ENCODE measurements at places on chromosomes 3 and 15.

DNA sequence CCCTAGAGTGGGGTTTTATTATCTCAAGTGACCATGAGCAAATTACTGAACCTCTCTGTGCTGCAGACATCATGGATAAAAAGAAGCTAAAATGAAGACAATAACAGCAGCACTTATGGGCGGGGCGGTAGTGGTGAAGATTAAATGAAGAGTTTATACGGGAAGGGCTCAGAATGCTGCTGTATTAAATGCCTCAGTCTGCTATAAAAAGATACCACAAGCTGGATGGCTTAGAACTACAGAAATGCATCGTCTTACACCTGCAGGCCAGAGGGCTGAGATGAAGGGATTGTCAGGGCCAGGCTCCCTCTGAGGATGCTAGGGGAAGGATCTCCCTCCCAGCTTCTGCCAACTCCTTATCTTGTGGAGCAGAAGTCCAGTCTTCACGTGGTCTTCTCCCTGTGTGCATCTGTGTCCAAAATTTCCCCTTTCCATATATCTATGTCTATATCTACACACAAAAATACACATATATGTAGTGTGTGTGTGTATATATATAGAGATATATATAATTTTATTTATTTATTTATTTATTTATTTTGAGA lies 2.9 kb downstream of the ALG1L2 start:
- no peak for DNase-seq

GRCh38 chr3:152256851-152257562 lies 11.7 kb upstream of the MBNL1 start:
- no peak for DNase-seq

DNA sequence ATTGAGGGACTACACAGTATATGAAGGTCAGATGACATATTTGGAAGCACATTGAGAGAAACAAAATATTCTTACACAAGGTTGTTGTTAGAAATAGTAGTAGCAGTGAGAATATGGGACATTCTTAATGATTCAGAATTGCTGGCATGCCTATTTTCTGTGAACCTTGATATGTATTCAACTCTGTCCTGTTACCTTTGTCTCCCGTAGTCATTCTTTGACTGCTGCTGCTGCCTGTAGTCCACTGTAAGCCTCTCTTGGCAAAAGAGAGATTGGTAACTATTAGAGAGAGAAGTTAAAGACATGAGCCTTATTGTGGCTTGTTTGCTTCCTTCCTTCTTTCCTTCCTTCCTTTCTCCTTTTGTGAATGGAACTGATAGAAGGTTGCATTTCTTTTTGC lies 64.5 kb downstream of the TCF12 start:
- no peak for DNase-seq

DNA sequence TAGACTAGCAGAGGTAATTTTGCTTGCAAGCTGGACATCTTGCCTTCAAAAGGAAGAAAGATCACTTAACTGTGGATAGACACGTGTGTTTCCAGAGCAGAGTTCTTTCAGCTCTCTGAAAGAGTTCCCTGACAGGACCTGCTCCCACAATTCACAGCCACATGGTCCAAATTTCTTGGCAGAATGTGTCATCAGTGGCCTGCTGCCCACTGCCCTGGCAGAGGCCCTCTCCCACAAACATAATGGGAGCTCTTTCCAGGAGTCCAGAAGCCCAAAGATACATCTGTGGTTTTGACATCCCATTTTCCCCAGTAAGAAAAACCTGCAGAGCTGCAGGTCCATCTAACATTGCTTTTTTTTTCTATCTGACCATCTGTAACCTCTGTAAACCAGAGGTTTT lies 48.3 kb downstream of the SERPINI1 start:
- DNase-seq, result no peak

GRCh38 chr3:39346785-39347585 lies 17.5 kb downstream of the CCR8 start:
- no peak for DNase-seq

GRCh38 chr15:26235864-26236263 lies 372.7 kb upstream of the ATP10A start:
- no peak for DNase-seq

GRCh38 chr15:63083044-63083443 lies 38.6 kb upstream of the LACTB start:
- DNase-seq, result no peak

DNA sequence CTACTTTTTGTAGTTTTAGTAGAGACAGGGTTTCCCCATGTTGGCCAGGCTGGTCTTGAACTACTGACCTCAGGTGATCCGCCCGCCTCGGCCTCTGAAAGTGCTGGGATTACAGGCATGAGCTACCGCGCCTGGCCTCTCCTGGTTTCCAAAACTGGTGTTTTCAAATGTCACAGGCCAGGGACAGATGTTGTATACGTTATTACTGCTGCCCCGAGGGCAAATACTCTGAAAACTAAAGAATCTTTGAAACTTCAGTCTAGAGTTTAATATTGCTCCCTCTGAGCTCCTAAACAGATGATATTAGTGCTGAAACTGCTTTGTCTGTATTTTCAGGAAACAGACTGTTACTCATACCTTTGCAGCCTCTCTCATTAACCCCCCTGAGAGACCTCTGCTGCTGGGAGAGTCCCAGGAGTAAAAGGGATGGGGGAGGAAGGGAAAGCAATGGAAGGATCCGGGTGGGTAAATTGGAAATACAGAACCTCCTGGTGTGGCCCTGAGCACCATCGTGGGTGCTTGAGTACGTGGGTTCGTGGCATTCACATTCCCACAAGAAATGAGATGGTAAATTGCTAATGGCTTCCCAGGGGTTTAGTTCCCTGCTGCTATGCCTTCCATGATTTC lies 96.3 kb upstream of the IGF1R start:
- DNase-seq, result no peak

DNA sequence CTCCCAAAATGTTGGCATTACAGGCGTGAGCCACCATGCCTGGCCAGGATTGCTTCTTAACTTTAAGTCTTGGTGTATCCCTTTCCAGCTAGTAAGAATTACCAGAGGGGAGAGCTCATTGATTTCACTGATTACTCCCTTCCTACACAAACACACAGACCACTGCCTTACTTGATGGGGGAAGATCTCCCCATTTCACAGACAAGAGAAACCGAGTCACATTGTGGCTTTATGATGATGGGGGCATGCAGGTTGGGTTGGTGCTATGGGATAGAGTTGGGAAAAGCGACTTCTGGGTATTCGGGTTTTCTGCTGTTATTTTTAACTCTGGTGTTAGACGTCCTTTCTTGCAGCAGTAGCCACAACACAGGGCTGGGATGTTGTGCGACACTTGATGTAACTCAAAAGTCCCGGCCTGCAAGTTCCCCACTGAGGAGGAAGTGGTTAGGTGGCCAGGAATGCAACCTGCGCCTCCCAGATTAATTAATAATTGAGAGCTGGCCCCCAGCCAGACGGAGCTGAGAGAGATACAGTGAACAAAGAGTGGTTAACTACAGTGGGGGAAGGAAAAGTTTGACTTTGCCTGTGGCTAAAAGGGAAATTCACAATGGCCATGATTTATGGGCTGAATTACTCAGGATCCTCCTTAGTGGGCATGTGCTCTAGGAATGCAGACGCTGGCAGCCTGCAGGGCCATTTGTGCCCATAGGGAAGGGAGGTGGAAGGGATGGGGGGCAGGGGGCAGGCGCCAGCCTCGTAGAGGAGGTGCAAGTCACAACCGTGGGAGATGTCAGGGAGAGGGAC lies 63.6 kb downstream of the SMAD6 start:
- no peak for DNase-seq

DNA sequence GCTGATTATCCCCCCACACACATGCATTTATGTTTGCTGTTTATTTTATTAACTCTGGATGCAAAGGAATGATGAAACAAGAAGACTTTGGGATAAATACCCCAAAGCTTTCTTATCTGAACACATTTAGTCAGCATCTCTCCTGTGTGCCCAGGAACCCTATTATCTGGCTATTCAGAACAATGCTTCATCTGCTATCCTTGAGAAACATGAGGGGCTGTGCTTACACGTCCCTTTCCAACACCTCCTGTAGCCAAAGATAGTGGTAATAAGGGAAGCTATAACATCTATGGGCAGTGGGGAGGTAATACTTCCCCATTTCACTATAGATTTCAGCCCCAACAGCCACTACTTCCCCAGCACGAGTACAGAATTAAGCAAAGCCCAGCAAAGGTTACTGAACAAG lies 94.7 kb downstream of the SSR3 start:
- no peak for DNase-seq

- DNase-seq, result no peak
These were observed 63.8 kb downstream of the CPN2 start for GRCh38 chr3:194287374-194287773.

DNA sequence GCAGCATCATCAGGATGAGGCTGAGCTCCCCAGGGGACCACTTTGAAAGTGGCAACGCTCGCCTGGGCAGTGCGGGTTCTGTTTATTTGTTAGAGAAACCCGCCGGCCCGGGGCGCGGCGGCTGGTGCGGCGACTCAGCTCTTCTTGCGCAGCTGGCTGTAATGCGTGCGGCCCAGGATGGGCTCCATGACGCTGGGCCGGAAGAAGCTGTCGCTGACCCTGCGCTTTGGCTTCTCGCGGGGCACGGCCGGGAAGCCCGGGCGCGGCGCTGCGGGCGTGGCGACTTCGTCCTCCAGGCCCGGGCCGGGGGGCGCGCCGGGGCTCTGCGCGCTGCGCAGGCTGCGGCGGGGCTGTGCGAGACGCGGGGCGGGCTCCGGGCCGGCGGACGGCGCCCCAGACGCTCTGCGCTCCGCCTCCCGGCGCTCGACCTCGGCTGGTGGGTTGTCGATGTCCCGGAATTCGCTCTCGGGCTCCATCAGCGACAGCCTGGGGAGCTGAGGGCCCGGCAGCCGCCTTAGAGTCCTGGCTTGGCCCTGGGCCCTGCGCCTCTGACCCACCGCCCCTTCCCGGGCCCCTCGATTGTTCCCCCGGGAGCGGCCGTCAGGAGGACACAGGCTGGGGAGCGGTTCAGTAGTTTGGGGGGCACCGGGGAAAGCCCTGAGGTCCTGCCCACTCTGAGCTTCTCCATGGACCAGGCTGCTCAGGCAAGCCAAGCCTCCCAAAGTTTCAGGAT lies 10.3 kb upstream of the KIF7 start:
- DNase-seq, result peak; percentile 25

DNA sequence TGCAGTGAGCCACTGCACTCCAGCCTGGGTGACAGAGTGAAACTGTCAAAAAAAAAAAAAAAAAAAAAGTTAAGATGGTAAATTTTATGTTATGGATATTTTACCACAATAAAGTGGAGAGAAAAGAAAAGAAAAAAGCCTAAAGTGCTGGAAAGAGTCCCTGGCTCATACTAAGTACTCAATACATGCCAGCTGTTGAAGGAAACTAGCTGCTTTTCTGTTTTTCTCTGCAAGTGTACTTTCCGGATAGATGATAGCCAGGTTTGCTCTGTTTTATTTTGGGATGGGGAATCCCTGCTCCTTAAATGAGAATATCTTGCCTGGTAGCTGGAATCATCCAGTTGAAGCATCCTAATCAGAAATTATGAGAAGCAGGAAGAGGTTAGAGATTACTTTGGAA lies 10.9 kb downstream of the EID1 start:
- no peak for DNase-seq

DNA sequence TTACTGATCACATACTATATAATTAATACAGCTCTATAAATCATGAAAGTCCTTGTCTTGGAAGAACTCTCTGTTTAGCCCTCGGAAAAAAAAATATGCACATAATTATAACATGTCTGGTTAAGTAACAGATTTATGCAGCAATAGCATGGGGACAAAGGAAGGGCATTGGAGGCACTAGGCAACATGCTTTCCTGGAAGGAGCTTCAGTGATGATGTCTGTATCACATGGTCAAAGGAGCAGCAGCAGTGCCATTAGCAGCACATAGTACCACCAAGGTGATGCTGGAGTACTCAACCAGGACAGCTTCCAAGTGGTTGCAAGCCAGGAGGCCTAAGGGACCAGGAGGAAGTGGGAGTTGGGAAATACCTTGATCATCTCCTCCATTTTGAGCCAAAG lies 36.3 kb upstream of the PHLDB2 start:
- no peak for DNase-seq

DNA sequence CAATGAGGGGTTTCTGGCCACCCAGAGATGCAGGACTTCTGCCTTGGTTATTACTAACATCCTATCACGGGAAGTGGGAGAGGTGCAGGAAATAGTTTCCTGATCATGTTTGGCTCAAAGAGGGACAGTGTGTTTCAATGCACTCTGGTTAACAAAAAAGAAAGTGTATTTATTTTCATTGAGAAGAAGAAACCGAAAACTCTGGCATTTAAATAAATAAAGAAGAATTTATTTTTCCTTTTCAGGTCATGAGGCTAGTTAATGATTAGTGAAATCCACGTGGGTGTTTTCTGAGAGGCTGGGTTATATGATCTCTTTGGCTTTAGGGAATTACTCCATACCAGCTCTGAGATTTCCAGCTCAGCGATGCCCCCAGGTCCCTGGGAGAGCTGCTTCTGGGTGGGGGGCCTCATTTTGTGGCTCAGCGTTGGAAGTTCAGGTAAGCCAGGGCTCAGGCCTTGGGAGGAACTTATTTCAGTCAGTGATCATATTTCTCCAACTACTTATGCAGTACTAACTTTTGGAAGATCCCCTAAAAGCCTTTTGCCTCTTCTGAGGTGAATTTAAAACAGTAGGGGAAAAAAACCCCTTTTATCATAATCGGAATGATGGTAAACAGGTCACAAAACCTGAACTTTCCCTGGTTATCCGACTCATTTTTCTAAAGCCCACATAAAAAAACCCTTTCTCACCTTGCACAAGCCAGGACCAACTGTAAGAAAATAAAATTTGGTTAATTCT lies at the start of gene PLA1A:
PLA1A (plus strand) TSS at position 338 of the 741 bp plus-strand sequence; CDS start at position 367, 29 bp downstream.
- no peak for DNase-seq

DNA sequence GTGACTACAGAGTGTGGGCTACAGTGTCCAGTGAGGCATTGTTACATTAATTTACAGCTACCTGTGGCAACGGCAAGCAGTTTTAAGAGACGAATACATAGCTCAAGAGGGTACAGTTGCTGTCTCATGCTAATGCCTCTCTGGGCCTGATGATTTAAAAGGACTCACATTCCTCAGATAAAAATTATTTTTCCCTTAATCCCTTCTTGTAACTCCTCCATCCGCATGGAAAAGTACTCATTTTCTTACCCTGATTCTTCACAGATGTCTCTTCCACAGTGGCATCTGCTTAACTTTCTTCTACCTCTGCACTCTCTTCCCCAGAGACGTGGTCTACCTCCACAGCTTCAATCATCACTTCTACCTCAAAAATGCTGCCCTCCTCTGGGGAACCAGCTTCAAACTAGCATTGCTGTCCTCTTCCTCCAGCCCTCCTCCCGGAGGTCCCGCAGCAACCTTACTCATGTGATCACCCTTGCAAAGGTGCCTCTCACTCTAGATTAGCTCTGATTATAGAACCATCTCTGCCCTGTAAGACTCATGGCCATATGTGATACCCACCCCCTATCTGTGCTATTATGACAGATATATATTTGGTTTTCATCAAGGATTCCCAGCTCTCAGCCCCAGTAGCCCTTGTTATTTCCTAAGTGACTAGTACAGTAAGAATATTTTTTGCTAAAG lies 21.4 kb upstream of the ABHD17C start:
- no peak for DNase-seq

Measured in stimulated activated naive CD8-positive, alpha-beta T cell treated with anti-CD3 and anti-CD28 coated beads, Interleukin-15, Interleukin-2, amounts not matched to agents 100 U/mL and 50 U/mL, for 24 hours (primary cell).